Forelimb muscle (tissue), 1 donor: ENCODE measurements at places on chromosomes 2 and 18.

GRCh38 chr2:239394346-239394945, 6.4 kb downstream of the HDAC4 start:
- no peak for DNase-seq

DNA sequence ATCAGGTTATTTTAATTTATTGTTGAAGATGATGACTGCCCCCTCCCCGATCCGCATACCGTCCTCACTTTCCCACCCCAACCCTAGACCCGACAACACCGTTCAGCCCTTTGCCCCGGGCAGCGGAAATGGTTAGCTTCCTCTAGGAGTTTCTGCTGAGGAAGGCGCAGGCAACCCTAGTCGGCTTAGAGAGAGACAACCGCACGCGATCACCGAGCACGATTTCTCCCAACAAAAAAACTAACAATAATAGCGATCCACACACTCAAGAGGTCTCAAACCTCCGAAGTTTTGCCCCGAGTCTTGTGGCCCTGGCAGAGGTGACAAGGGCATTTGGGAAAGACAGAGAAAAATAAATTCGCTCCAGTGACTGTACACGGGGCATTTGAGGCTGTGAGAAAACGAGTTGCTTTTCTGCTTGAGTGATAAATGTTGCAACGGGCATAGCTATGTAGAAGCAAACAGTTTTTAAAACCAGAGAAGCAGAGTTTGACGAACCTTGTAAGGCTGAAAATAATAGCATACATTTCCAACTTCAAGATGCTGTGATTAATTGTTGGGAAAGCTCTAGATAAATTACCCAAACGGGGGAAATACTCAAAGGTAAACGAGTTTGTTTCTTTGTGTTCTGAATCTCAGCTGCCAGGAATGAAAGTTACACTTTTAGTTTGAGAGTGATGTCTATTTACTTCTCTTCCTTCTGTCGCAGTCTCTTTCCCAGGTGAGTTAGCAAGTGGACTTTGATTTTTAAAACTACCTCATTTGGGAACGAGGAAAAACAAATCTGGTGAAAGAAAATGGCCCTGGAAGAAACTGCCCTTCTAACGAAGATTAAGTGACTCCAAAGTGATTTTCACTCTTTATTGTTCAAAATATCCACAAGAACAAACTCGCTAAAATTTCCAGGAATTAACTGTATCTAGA, 11.0 kb upstream of the SIX3 start:
- no peak for DNase-seq

DNA sequence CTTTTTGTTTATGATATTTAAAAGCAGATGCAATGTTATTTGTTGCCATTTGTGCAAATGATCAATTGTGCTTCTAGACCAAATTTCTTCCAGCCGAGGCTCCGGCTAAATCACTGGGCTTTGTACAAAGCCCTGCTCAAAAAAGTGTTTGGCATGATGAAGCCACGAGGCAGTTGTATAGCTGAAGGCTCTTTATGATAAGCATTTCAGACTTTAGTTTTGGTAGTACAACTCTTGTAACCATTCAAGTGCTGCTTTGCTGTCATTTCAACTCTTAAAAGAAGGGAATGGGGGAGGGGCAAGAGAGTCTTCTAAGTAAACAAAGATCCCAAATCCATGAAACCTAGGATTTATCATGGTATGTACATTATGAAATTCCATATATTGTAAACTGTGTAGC, 3.3 kb upstream of the ZNF532 start:
- DNase-seq: no peak

DNA sequence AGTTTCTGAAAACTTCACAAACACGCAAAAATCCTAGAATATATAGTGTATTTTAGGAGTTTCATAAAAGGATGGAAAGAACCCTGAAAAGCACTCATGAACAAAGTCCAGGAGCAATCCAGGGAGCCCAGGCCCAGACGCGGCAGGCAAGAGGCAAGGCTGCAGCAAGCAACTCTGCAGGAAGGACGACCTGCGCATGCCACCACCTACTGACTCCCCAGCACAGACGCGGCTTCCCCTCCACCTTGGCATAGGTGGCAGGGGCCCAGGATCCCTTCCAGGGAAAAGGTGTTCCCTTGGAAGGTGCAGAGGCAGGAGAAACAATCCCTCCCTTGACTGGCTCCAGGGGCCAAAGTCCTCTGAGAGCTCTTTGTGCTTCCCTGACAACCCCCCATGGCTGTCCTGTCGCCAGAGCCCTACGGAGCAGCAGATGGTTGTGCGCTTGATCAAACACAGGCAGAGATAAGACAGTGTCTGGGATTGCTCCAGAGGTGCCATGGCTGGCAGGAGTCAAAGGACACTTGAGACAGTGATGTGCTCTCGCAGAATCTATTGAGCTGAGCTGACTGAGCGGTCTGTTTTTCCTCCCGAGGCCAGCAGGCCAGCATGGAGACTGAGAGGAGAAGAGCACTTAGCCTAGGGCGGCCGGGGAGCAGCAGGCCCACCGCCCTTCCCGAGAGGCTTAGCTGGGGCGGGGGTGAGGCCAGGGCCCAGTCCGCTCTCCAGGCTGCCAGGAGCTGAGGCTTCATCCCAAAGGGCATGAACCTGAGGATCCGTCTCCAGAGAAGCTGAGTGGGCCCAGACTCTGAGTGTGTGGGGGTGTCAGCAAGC, 10.8 kb upstream of the AMER3 start:
- no peak for DNase-seq

DNA sequence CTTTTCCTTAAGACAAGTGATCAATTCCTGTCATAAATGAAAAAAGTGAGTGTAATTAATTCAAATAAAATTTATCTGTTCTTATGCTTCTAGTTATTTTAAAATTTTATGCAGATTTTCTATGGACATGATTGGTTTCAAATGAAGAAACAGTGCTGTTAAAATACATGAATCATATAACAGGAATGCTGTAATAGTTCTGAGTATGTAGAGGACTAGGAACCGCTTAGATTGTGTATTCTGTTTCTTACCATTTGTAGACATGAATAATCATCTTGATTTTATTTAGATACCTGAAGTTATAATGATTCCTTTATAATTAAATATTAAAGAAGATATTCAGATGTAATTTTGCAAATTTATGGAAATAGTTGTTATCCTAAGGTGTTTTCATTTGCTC, 3.5 kb downstream of the ACTR2 start:
- DNase-seq: no peak

DNA sequence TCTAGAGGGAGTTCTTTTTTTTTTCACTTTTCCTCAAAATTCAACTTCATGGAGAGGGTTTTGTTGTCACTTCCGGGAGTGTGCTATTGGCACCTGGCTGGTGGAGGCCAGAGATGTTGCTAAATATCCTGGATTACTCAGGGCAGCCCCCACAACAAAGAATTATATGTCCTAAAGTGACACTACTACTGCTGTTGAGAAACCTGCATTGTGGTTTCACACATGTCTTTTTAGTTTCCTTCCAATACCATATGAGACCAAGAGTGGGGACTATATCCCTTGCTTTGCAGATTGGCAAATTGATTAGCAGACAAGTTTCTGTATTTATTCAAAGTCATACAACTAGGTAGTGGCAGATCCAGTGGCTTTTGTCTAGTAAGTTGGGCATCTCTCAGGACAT, 826.8 kb downstream of the TRIB2 start:
- no peak for DNase-seq
